Immature natural killer cell (primary cell): ENCODE measurements at places on chromosomes 7 and 10. TPM values are rescaled to one million over a fixed set of nuclear protein-coding genes. Genes with fewer than 3 reads are reported as not detected.

The PPIA gene
- polyA plus RNA-seq = 2,627 TPM

DNA sequence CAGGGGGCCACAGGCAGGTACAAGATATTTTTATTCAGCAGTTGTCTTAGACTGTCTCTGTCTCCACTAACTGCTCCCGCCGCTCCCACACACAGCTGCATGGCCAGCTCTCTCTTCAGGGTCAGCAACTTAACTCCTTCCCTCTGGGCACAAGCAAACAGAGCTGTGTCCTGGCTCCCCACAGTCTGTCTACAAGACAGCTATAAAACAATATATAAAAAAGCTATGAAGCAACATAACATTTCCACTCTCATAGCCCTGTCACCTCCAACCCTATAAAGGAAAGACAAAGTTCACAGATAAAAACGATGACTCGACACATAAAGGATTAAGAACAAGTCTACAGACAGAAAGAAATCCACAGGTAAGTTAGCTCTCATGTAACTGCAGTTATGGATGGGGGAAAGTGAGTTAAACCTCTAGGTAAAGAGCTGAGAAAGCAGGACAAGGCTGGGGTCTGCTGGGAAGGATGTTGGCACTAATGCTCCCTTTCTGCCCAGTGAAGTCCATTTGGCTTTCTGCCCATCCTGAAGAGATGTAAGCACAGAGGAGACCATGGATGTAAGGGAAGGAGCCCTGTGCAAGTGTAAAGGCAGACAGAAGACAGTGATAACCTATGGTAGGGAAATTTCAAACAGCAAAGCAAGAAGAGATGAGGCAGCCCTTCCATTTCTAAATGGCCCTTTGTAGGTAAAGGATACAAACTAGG, 27.0 kb downstream of the RAPGEF5 start:
- H3K36me3 ChIP-seq = no peaks in the 10 kb centered on the region
- H3K27me3 ChIP-seq = peaks cover 8% of the 10 kb centered on the region
- no peak for DNase-seq
- H3K27ac ChIP-seq = no peak overlapping the region

- no peak for DNase-seq
- no peaks in the 10 kb centered on the region for H3K4me1 ChIP-seq
- peaks cover 4% of the 10 kb centered on the region for H3K27me3 ChIP-seq
- H3K27ac ChIP-seq = no peak overlapping the region
- H3K4me3 ChIP-seq = no peak overlapping the region
- H3K36me3 ChIP-seq = no peaks in the 10 kb centered on the region
These were observed 7.3 kb upstream of the PPP1R17 start for GRCh38 chr7:31679574-31680305.

GRCh38 chr7:127239814-127240213, 12.9 kb downstream of the GRM8 start:
- H3K4me1 ChIP-seq = no peaks in the 10 kb centered on the region
- H3K27ac ChIP-seq = no peak overlapping the region
- no peaks in the 10 kb centered on the region for H3K36me3 ChIP-seq
- no peak overlapping the region for H3K4me3 ChIP-seq

The SLC18A3 gene
- not detected for polyA plus RNA-seq

The MRC1 gene
- not detected for polyA plus RNA-seq

The CNPY1 gene
- not detected for polyA plus RNA-seq

The TLX1 gene
- not detected for polyA plus RNA-seq

The HNRNPH3 gene
- polyA plus RNA-seq = 71.7 TPM

The TMEM254 gene
- polyA plus RNA-seq = 18.2 TPM

The CYP17A1 gene
- polyA plus RNA-seq = not detected

DNA sequence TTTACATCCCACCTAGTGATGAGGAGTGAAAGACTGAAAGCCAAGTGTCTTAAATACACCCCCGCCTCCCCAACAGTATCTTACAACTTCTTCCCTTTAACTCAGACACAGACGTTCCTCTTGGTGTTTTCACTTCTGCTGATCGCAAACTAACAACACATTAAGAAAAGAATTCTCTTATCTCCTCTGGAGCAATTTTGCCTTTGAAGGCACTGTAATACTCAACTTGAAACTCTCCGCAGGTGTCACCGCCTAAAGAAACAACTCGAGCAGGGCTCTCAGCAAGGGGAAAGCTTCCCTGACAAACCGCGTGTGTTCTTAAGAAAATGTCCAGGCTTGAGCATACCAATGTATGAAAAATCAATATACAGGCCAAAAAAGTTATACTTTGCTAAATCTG, 452 bp downstream of the SEMA3C start:
- peaks cover 13% of the 10 kb centered on the region for H3K27me3 ChIP-seq
- peaks cover 18% of the 10 kb centered on the region for H3K4me1 ChIP-seq
- no peak overlapping the region for H3K27ac ChIP-seq
- H3K4me3 ChIP-seq = peak overlapping the region; percentile 76
- no peak for DNase-seq

DNA sequence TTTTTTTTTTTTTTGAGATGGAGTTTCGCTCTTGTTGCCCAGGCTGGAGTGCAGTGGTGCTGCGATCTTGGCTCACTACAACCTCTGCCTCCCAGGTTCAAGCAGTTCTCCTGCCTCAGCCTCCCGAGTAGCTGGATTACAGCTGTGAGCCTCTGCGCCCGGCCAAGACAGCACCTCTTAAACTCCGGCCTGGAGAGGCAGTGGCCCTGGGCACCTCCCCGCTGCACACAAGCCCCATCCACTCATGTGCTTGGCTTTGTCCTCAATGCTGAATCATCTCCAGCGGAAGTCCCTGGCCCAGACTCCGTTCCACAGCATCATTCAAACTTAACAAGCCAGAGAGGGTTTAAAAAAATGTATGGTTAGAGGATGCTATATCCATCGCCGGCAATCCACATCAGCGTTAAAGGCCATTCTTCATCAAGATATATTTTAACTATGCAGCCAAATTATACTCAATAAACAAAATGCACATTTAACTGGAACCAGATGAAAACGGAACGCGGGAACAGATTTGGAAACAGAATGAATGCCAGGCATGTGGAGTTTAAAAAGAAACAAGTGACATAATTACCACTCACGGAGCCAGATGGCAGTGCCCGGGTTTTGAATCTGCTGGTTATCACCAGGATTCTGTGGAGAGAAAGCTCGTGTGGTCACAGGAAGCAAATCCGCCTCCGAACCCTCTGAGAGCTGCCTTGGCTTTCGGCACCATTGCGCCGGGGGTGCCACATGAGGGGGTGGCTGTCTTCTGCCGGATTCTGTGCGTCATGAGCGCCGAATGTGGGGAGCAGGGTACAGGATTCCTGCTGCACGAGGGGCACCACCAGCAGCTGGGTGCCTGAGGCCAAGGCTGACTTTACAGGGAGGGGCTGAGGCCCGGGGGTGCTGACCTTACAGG, 45.6 kb upstream of the CFAP46 start:
- no peak overlapping the region for H3K4me3 ChIP-seq
- no peak for DNase-seq
- peaks cover 4% of the 10 kb centered on the region for H3K27me3 ChIP-seq

The SUGCT gene
- polyA plus RNA-seq = not detected

DNA sequence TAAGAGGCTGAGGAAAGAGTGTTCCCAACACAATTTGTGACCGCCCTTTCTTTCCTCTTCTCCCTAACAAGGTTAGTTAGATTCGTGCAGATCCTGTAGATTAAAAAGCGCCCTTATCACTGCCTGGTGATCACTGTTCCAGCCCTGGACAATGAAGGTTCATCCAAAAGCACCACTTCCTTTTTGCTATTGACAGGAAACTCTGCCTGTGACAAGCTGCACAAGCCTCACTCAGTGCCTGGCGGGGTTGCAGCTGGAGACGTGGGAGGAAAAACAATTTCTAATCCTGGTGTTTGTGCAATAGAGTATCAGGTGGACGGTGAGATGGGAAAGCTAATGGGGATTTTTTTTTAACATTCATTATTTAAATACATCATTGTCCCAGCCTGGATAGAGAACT, 105.9 kb upstream of the CAV2 start:
- peaks cover 1% of the 10 kb centered on the region for H3K27me3 ChIP-seq
- H3K27ac ChIP-seq = no peak overlapping the region
- H3K36me3 ChIP-seq = no peaks in the 10 kb centered on the region
- no peak overlapping the region for H3K4me3 ChIP-seq
- DNase-seq = no peak

The NXPH1 gene
- polyA plus RNA-seq = not detected

GRCh38 chr7:124444696-124445480, 320.7 kb downstream of the GPR37 start:
- H3K4me3 ChIP-seq = no peak overlapping the region
- H3K4me1 ChIP-seq = no peaks in the 10 kb centered on the region
- H3K27ac ChIP-seq = no peak overlapping the region
- no peaks in the 10 kb centered on the region for H3K27me3 ChIP-seq
- DNase-seq = no peak
- no peaks in the 10 kb centered on the region for H3K36me3 ChIP-seq

- peaks cover 5% of the 10 kb centered on the region for H3K27me3 ChIP-seq
- no peak overlapping the region for H3K4me3 ChIP-seq
- H3K27ac ChIP-seq = no peak overlapping the region
- H3K36me3 ChIP-seq = no peaks in the 10 kb centered on the region
- H3K4me1 ChIP-seq = peaks cover 9% of the 10 kb centered on the region
These were observed 76.5 kb downstream of the INSYN2A start for GRCh38 chr10:127119936-127120335.

- H3K36me3 ChIP-seq = no peaks in the 10 kb centered on the region
- peaks cover 3% of the 10 kb centered on the region for H3K27me3 ChIP-seq
- no peak overlapping the region for H3K27ac ChIP-seq
These were observed 48.1 kb downstream of the SORBS1 start for GRCh38 chr10:95513008-95513589.

- H3K36me3 ChIP-seq = no peaks in the 10 kb centered on the region
- peak overlapping the region; percentile 74 for H3K4me3 ChIP-seq
- peak; percentile 73 for DNase-seq
- H3K27ac ChIP-seq = peak overlapping the region; percentile 86
- H3K4me1 ChIP-seq = peaks cover 33% of the 10 kb centered on the region
These were observed 34.0 kb downstream of the GATA3 start for GRCh38 chr10:8088504-8088903.

- H3K27me3 ChIP-seq = peaks cover 4% of the 10 kb centered on the region
- peak overlapping the region; percentile 86 for H3K4me3 ChIP-seq
- H3K27ac ChIP-seq = peak overlapping the region; percentile 50
These were observed 1.0 kb downstream of the YKT6 start for GRCh38 chr7:44201813-44202212.

- peaks cover 30% of the 10 kb centered on the region for H3K36me3 ChIP-seq
- H3K4me3 ChIP-seq = no peak overlapping the region
- H3K4me1 ChIP-seq = no peaks in the 10 kb centered on the region
- peak; percentile 24 for DNase-seq
- H3K27me3 ChIP-seq = no peaks in the 10 kb centered on the region
These were observed 10.8 kb upstream of the PYROXD2 start for GRCh38 chr10:98425511-98426352.

The CLRN3 gene
- not detected for polyA plus RNA-seq

- no peak overlapping the region for H3K4me3 ChIP-seq
- H3K27me3 ChIP-seq = peaks cover 18% of the 10 kb centered on the region
- no peaks in the 10 kb centered on the region for H3K4me1 ChIP-seq
- H3K36me3 ChIP-seq = no peaks in the 10 kb centered on the region
These were observed 9.1 kb downstream of the LAMB1 start for GRCh38 chr7:107993891-107994291.

DNA sequence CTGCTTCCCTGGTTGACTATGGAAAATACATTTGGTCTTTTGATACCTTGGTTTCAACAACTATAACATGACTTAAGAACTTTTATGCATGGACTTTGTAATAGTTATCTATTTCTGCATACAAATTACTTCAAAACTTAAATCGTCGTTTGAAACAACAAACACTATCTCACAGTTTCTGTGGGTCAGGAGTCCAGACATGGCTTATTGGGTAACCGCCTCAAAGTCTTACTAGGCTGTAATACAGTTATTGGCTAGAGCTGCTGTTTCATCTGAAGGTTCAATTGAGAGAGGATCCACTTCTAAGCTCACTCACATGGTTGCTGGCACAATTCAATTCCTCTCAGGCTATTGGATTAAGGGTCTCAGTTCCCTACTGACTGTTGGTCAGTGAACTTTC, 135.1 kb downstream of the LYZL1 start:
- peaks cover 6% of the 10 kb centered on the region for H3K4me1 ChIP-seq
- no peak overlapping the region for H3K27ac ChIP-seq
- no peaks in the 10 kb centered on the region for H3K27me3 ChIP-seq

- H3K27me3 ChIP-seq = no peaks in the 10 kb centered on the region
- H3K27ac ChIP-seq = no peak overlapping the region
- H3K4me1 ChIP-seq = no peaks in the 10 kb centered on the region
- no peak overlapping the region for H3K4me3 ChIP-seq
These were observed 352.2 kb downstream of the PRPF18 start for GRCh38 chr10:13938950-13939349.

DNA sequence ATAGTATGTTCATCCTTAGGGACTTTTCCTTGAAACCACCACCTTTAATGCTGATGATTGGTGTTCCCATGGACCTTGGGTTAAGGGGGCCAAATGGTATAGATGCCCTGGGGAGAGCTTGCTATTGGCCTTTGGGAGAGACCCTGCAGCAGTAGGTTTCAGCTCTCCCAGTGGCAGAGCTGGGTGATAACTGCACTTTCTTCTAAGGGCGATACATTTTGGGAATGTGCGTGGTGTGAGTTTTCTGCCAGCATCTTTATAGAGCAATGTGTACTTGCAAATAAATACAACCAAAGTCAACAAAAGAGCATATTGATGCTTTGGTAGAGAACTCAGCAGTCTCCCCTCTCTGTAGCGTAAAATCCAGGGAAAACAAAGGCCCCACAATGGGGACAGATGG, 404.1 kb downstream of the PAXIP1 start:
- H3K27ac ChIP-seq = no peak overlapping the region
- no peak overlapping the region for H3K4me3 ChIP-seq
- H3K27me3 ChIP-seq = peaks cover 2% of the 10 kb centered on the region
- DNase-seq = no peak

DNA sequence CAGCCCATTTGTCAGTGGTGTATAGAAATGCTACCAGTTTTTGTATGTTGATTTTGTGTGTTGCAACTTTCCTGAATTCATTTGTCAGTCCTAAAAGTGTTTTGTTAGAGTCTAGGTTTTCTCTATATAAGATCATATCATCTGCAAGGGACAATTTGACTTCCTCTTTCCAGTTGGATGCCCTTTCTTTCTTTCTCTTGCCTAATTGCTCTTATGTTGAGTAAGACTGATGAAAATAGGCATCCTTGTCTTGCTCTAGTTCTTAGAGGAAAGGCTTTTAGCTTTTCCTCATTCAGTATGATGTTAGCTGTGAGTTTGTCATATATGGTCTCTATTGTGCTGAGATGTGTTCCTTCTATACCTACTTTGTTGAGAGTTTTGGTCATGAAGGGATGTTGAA, 161.7 kb upstream of the TPK1 start:
- no peak for DNase-seq
- no peak overlapping the region for H3K27ac ChIP-seq
- H3K36me3 ChIP-seq = peaks cover 3% of the 10 kb centered on the region
- peaks cover 10% of the 10 kb centered on the region for H3K27me3 ChIP-seq
- H3K4me3 ChIP-seq = no peak overlapping the region
- no peaks in the 10 kb centered on the region for H3K4me1 ChIP-seq

DNA sequence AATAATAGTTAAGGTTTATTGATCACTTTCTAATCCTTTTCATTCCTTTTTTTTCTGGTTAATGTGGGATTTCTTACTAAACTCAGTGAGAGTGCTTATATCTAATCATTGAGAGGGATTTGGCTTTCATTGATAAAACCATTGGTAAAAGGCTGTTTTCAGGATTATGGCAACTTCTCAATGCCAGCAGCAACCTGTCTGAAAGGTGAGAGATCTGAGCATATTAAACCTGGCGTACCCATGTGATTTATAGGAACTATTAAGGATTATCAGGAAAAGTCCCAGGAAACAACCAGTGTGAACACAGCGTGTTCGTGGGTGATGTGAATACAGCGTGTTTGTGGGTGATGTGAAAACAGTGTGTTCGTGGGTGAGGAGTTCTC, 65.9 kb downstream of the PDIA4 start:
- peak overlapping the region; percentile 93 for H3K27ac ChIP-seq
- DNase-seq = no peak
- peaks cover 39% of the 10 kb centered on the region for H3K4me1 ChIP-seq
- peak overlapping the region; percentile 98 for H3K4me3 ChIP-seq
- H3K27me3 ChIP-seq = peaks cover 8% of the 10 kb centered on the region
